Adrenal gland (tissue), 19 donors: ENCODE measurements at places on chromosomes 2 and 18. TPM values are rescaled to one million over a fixed set of nuclear protein-coding genes. Genes with fewer than 3 reads are reported as not detected.

GAREM1 gene
- 32.3 TPM for total RNA-seq

FIGN gene
- total RNA-seq, result 6.3 TPM

HOXD10 gene
- total RNA-seq, result not detected

GRCh38 chr2:222296911-222297599 is 1.7 kb downstream of the PAX3 start:
- DNase-seq, result no peak

GRCh38 chr2:225120186-225120585 is 77.9 kb upstream of the DOCK10 start:
- DNase-seq, result no peak

GRCh38 chr2:88656690-88657089 is 29.4 kb upstream of the EIF2AK3 start:
- peak; percentile 19 for DNase-seq

- DNase-seq, result no peak
Observed at GRCh38 chr2:56084111-56084901, 99.5 kb upstream of the CCDC85A start.

GRCh38 chr2:177666408-177666807 is 273.8 kb downstream of the AGPS start:
- no peak for DNase-seq

DNA sequence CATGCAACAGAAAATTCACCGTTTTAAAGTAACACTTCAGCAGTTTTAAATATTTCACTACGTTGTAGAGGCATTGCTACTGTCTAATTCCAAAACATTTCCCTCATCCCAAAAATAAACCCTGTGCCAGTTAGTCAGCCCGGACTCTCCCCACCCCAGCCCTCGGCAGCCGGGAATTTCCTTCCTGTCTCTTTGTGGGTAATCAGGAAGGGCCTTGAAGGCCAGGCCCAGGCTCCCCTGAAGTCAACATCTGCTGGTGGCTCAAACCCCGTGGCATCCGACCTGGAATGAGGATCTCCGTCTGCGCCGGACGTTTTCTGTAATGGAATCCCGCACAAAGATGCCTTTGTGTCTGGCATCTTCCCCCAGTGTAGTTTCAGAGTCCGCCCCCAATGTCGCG is 219.6 kb downstream of the SNTG2 start:
- no peak for DNase-seq

GATA6 gene
- 134 TPM for total RNA-seq

GRCh38 chr2:191506515-191506914 is 171.4 kb upstream of the NABP1 start:
- DNase-seq, result no peak

GRCh38 chr2:72778410-72778809 is 47.4 kb downstream of the EXOC6B start:
- no peak for DNase-seq

- no peak for DNase-seq
Observed at GRCh38 chr2:76668279-76668678, 853.9 kb downstream of the LRRTM4 start.

ABCB11 gene
- 0.31 TPM for total RNA-seq

POMC gene
- total RNA-seq, result 9.1 TPM

CERS6 gene
- total RNA-seq, result 33.0 TPM

DNA sequence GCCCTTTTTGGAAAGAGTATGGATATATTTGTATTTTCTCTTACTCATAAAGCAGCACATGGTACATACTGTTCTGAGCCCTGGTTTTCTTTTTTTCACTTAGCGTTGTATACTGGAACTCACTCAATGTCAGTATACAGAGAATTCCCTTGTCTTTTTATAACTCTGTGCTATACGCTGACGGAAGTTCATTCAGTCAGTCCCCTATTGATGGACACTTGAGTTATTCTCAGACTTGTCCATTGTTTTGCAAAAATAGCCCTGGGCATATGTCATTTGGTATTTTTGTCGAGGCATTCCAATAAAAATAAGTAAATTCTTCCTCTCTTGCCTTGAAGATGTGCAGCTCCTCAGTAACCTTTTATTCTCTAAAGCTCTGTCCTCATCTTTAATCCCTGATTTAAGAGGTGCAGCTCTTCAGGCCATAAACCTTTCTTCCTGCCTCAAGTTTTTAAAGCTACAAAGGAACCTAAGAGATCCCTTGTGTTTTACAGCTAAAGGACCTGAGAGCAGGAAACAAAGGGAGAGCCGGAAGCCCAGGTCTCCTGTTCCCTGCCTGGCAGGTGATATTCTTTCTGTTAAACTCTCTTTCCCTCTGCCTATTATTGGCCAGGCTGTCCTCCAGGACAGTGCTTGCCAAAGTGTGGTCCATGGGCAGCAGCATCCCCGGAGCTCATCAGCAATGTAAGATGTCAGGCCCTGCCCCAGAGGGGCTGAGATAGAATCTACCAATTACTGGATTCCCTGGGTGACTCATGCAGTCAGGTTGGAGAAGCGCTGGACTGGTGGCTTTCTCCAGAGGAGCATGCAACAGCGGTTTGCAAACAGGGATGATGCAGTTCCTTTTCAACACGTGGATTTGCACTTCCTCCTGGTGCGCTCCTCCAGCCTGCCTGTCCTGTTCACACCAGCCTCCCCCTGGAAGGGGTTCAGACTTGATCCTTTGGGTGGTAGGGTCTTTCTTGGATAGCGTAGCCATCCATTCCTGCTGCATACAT is 158.0 kb downstream of the NEDD4L start:
- no peak for DNase-seq

GRCh38 chr2:11742317-11742701 is 4.1 kb upstream of the LPIN1 start:
- DNase-seq, result no peak

DNA sequence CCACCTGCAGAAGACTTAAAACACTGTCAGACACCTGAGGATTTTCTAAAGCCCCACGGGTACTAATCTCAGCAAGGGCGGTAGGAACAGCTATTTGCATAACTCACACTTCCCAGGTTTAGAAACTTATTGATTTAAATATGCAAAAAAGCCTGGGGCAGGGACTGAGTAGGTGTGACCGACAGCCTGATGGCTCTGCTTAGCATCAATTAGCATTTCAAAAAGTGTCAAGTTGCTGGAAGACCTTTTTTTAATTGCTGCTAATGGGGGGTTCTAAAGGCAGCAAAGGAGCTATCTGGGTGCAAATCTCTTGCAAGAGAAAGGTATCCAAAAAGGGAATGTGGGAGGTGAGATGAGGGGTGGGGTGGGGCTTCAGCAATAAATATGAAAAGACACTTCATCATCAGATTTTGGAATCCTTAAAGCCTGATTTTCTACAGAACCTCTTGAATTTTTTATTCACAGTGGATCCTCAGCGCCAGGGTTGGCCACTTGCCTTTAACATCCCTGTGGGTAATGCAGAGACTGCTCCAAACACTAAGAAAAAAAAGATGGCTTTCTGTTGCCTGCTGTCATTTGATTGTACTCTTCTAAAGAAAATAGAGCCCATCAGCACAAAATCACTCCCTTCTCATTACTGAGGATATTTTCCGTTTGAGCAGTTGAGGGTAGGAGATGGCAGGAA is 121.1 kb upstream of the RMP24 start:
- DNase-seq, result no peak
